Left colon (tissue), 2 donors: ENCODE measurements at places on chromosomes 7 and 10. TPM values are rescaled to one million over a fixed set of nuclear protein-coding genes. Genes with fewer than 3 reads are reported as not detected.

- no peak for DNase-seq
Measured at GRCh38 chr10:112402917-112403316, 29.0 kb downstream of the ACSL5 start.

GRCh38 chr10:80165173-80165572, 32.6 kb downstream of the PLAC9 start:
- no peak for DNase-seq

- DNase-seq: no peak
Measured at GRCh38 chr7:143504937-143505297, 27.2 kb downstream of the TAS2R41 start.

TMEM254 gene
- total RNA-seq: 26.6 TPM

NODAL gene
- not detected for total RNA-seq

SPDYE2B gene
- total RNA-seq: not detected

BTRC gene
- total RNA-seq: 13.0 TPM

AOAH gene
- total RNA-seq: 31.6 TPM

PRSS2 gene
- 4.0 TPM for total RNA-seq
